ENCODE measurements at places on chromosomes 1 and 21. TPM values are rescaled to one million over a fixed set of nuclear protein-coding genes. Genes with fewer than 3 reads are reported as not detected.
A peak's percentile ranks its signal among the peaks of the same experiment; 100 is the strongest.

DNA sequence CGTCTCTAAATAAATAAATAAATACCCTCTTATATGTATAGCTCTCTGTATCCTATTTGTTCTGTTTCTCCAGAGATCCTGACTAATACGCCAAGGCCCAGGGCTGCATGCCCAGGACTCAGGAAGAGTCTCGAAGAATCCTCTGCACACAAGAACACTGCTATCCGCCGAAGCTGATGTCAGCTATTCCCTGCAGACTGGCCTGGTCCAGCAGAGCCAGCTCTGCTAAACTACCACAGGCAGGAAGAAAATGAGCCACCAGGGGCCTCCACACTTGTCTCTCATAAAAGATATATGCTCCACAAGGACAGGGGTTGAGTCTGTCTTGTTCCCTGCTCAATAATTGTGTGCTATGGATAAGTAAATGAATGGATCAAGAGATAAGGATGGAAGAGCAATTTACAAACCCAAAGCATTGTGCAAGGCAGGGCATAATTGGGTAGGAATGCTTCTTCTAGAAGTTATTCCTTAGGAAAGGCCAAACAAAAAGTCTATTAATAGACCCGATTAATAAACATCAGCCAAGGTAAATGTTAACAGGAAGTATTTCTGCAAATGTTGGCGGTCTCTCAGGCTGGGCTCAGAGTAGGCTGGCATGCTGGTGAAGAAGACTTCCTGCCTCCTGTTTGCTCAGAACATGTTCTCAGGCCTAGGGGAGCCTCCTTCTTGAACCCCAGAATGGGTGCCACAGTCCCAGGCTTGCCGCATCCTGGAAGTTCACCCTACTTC is 26.3 kb upstream of the MAN1C1 start:
- no peaks in the 10 kb centered on the region for H3K27me3 ChIP-seq
- no peaks in the 10 kb centered on the region for H3K36me3 ChIP-seq
- H3K4me1 ChIP-seq, result peaks cover 11% of the 10 kb centered on the region
- H3K27ac ChIP-seq, result no peak overlapping the region

DNA sequence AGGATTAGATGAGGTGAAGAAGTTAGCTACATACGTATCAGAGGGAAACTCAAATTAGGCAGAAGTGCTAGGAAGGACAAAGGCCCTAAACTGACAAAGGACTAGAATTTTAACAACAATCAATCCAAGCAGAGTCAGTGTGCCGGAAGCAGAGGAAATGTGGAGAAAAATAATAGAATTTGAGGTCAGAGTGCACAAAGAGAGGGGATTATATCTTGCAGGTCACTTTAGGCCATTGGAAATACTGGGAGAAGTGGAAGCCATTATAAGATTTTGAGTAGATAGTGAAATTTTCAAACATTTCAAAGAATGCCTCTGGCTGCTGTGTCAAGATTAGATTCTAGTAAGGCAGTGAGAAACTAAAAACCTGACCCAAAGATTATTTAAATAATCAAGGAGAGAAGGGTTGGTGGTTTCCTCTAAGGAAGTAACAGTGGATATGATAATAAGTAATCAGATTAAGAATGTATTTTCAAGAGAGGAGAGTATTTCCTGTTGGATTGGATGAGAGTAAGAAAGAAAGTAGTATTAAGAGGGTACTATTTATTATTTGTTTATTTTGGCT is 889.2 kb upstream of the NCAM2 start:
- H3K4me1 ChIP-seq, result peaks cover 10% of the 10 kb centered on the region
- no peaks in the 10 kb centered on the region for H3K27me3 ChIP-seq
- no peak for DNase-seq
- no peak overlapping the region for H3K27ac ChIP-seq

Gene MGST3
- 235 TPM for total RNA-seq

- H3K4me3 ChIP-seq, result peak overlapping the region; percentile 76
- no peaks in the 10 kb centered on the region for H3K27me3 ChIP-seq
- peak; percentile 83 for DNase-seq
- H3K27ac ChIP-seq, result peak overlapping the region; percentile 99
- no peaks in the 10 kb centered on the region for H3K36me3 ChIP-seq
These were observed 1.2 kb upstream of the CAP1 start for GRCh38 chr1:40039245-40039756.

Gene NHLH1
- not detected for total RNA-seq

GRCh38 chr1:1621173-1622009 is 6.1 kb downstream of the MIB2 start:
- H3K27me3 ChIP-seq, result no peaks in the 10 kb centered on the region
- no peaks in the 10 kb centered on the region for H3K36me3 ChIP-seq
- no peak for DNase-seq

DNA sequence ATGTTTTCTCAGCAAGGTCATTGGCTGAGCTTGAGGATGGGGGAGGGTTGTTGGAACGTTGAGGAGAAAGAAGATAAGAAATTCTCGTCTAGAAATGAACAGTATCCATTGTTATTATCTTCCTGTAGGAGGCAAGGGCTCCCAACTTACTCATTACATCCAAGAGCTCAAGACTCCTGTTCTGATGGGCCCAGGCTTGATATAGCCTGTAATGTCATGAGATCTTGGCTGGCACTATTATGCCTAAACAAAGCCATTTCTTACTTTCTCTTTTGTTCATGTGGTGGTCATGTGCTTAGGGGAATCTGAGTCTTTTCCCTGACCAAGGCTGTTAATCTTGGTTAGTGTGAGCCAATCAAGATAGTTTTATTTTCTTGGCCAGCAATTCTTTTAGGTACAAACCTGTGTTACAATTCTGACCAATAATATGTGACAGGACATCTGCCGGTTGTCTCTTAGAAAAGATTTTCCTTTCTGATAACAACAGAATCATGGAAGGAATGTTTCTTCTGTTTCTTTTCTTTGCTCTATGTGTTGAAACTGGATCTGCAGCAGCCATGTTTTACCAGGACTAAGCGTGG is 15.2 kb upstream of the IGSF3 start:
- H3K27ac ChIP-seq, result no peak overlapping the region
- H3K4me3 ChIP-seq, result no peak overlapping the region
- no peaks in the 10 kb centered on the region for H3K4me1 ChIP-seq
- DNase-seq, result no peak
- H3K36me3 ChIP-seq, result no peaks in the 10 kb centered on the region

GRCh38 chr1:225973158-225973557 is 26.0 kb downstream of the SDE2 start:
- no peak overlapping the region for H3K4me3 ChIP-seq
- no peaks in the 10 kb centered on the region for H3K27me3 ChIP-seq
- H3K4me1 ChIP-seq, result peaks cover 3% of the 10 kb centered on the region
- H3K36me3 ChIP-seq, result no peaks in the 10 kb centered on the region
- DNase-seq, result peak; percentile 11
